ENCODE measurements at places on chromosomes 1 and 21.

DNA sequence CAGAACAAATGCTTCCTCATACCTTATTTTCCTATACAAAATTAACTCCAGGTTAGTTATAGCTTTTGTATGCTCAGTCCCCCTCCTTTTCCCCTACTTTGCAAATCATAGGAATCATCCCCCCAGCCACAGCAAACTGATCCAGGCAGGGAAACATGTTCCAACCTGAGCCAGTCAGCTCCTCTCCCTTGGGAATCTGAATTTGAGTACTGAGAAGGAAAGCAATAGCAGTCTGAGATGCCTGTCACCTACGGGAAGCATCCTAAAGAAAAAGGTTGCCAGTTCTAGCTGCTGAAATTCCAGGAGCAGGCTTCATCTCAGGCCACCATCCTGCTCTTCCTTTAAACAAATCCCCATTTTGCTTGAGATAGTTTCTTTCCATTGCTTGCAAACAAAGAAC lies 6.9 kb downstream of the ADSS2 start:
- no peak for DNase-seq

DNA sequence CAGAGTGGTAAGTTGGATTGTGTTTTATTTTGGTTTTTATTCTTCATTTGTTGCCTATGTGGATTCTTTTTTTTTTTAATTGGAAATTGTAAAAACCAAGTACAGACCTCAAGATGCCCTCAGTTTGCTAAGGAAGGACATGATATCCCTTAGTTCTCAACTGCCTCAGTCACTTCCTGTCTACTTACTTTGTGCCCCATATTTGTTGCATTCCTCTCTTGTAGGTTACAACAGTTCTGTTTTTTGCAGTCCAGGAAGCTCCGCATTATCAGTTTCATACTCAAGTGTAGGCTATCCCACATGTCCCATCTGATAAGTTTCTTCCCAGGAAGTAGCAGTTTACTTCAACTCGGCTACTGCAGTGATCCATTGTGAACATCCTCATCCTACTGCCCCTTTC lies 82.0 kb downstream of the RPAP2 start:
- DNase-seq, result no peak

- no peak for DNase-seq
Observed at GRCh38 chr1:203129501-203130231, 2.1 kb downstream of the ADORA1 start.

- DNase-seq, result no peak
Observed at GRCh38 chr1:22273686-22274681, 131.1 kb upstream of the WNT4 start.

- DNase-seq, result no peak
Observed at GRCh38 chr1:200692316-200692715, 22.6 kb upstream of the DDX59 start.

- no peak for DNase-seq
Observed at GRCh38 chr21:30463713-30464112, 16.5 kb downstream of the KRTAP19-1 start.

DNA sequence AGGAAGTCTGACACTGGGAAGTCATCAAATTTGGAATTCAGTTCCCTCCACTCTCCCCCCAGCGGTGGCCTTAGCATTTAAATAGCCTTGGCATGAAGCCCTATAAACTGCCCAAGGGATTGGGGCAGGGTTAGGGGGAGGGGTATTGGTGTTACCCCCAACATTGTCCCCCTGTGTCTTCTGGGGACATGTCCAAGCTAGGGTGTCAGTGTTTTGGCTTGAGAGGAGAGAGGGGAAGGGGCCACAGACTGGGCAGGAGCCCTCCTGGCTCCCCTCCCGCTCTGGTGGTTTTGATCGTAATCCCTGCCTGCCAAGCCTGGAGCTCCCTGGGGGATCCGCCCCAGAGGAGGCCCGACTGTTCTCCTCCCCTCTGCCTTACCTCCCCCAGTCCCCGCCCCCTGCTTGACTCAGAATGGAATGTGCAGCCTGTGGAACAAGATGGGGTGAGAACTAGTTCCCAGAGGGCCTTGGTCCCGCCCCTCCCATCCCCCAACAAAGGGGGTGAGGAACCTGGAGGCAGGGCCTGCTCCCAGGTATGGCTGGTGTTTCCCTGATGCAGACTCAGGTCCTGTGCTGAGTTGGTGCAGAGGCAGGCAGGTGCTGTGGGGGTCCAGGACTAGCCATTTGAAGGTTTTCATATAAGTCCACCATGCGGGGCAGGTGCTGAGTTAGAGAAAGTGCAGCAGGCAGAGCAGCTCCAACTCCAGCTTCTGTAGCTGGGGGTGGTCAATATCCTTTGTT lies 7.4 kb downstream of the SOX13 start:
- DNase-seq, result no peak
